ENCODE measurements at places on chromosomes 5 and 9. TPM values are rescaled to one million over a fixed set of nuclear protein-coding genes. Genes with fewer than 3 reads are reported as not detected.

The MSH3 gene
- 23.5 TPM for total RNA-seq

The ASPN gene
- total RNA-seq: not detected

The PHYHD1 gene
- total RNA-seq: 17.8 TPM

The FAM193B gene
- total RNA-seq: 29.5 TPM

The ADAMTS19 gene
- 0.75 TPM for total RNA-seq

The ALDOB gene
- total RNA-seq: not detected

The PAIP1 gene
- total RNA-seq: 151 TPM

The PLAC8L1 gene
- total RNA-seq: not detected

The SLC35D2 gene
- total RNA-seq: 50.4 TPM

The KIF12 gene
- 15.8 TPM for total RNA-seq

The C5orf34 gene
- total RNA-seq: 1.1 TPM

The SEMA6A gene
- 6.3 TPM for total RNA-seq

The TMEM250 gene
- total RNA-seq: 64.8 TPM

The ALDH1A1 gene
- 1.6 TPM for total RNA-seq

The PDE6A gene
- total RNA-seq: not detected

The CPEB4 gene
- 32.7 TPM for total RNA-seq

The GPR150 gene
- total RNA-seq: not detected

The FANCG gene
- 22.3 TPM for total RNA-seq

The FRMD3 gene
- total RNA-seq: 5.2 TPM

The SHOC1 gene
- total RNA-seq: not detected

The OR1J2 gene
- total RNA-seq: not detected

The DDX4 gene
- not detected for total RNA-seq

The SPINK1 gene
- not detected for total RNA-seq

The SPINK6 gene
- not detected for total RNA-seq
